CD4-positive, alpha-beta T cell (primary cell): ENCODE measurements at places on chromosomes 11 and 22.

DNA sequence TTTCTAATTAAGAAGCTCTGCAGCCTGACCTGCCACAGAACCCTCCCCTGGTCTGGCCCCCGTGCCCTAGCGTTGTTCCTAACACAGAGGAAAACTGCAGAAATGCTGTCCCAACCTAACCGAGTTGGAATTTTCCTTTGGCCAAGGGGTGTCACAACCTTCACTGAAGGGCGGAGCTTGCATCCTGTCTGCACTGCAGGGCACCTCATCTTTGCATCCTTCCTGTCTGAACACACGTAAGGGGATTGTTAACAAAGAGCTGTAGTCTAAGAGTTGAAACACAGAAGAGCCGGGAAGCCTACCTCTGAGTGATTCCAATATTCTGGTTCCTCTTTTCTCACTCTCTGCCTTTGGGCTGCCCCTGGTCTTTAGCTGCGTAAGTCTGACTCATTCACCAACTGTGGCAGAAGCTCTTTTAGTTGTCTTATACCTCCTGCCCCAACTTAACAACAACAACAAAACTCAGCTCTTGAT is 1.6 kb downstream of the DIXDC1 start:
- DNase-seq, result no peak
- H3K27me3 ChIP-seq, result no peaks in the 10 kb centered on the region
- no peak overlapping the region for H3K4me3 ChIP-seq

GRCh38 chr22:43256569-43256968 is 69.6 kb upstream of the TTLL12 start:
- no peak overlapping the region for H3K27ac ChIP-seq
- DNase-seq, result no peak
- no peaks in the 10 kb centered on the region for H3K27me3 ChIP-seq
- no peak overlapping the region for H3K4me3 ChIP-seq
- H3K36me3 ChIP-seq, result no peaks in the 10 kb centered on the region

DNA sequence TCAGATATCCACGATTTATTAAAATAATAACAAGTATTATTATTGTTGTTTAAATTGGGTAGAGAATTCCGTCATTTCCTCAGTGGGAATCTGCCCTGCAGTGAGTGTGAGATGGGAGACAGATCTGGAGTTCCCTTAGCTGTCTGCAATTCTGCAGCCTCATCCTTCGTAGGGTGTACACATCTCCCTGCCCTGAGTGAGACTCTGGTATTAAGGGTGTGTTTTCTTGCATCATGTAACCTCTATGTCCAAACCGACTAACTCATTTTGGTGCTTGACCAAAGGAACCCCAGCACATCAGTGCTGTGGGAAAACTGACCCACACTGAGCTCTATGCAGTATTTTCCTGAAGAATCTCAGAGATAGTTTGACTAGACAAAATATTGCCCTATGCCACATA is 157.6 kb downstream of the LDLRAD3 start:
- H3K4me1 ChIP-seq, result no peaks in the 10 kb centered on the region
- H3K4me3 ChIP-seq, result no peak overlapping the region
- H3K36me3 ChIP-seq, result no peaks in the 10 kb centered on the region
- no peak overlapping the region for H3K27ac ChIP-seq

DNA sequence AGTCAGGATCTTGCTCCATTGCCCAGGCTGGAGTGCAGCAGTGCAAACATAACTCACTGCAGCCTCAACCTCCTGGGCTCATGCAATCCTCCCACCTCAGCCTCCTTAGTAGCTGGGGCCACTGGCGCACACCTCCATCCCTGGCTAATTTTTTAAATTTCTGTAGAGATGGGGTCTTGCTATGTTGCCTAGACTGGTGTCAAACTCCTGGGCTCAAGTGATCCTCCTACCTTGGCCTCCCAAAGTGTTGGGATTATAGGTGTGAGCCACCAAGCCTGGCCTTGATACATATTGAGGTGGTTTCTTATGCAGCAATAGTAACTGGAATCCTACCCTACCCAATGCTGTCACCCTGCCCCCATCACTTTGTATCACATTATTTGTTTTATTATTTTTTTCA is 32.4 kb downstream of the SCUBE1 start:
- no peak for DNase-seq
- H3K4me3 ChIP-seq, result no peak overlapping the region
- H3K27ac ChIP-seq, result no peak overlapping the region
- H3K27me3 ChIP-seq, result no peaks in the 10 kb centered on the region
- H3K36me3 ChIP-seq, result no peaks in the 10 kb centered on the region

DNA sequence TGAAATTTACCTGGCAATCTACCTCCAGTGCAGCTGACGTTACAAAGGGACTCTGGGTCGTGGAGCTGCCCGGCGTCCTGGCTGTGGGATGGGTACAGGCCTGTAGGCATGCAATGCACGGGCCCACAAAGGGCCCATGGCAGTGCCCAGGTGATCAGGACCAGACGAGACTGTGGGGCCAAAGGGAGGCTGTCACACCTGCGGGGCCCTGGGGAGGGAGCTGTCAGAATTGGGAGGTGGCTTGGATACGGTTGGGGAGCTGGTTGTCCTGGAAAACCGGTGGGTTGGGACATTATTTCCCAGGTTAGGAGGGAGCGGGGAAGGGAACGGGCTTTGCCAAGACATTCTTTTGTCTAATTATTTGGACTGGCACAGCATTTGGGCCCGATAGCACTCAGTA is 958.5 kb downstream of the BRD1 start:
- no peak overlapping the region for H3K27ac ChIP-seq
- no peaks in the 10 kb centered on the region for H3K27me3 ChIP-seq
- H3K4me3 ChIP-seq, result no peak overlapping the region
- H3K4me1 ChIP-seq, result no peaks in the 10 kb centered on the region

- H3K36me3 ChIP-seq, result no peaks in the 10 kb centered on the region
- H3K4me3 ChIP-seq, result no peak overlapping the region
- H3K4me1 ChIP-seq, result no peaks in the 10 kb centered on the region
- no peaks in the 10 kb centered on the region for H3K27me3 ChIP-seq
Observed at GRCh38 chr11:127709960-127710359, 709.4 kb upstream of the KIRREL3 start.

DNA sequence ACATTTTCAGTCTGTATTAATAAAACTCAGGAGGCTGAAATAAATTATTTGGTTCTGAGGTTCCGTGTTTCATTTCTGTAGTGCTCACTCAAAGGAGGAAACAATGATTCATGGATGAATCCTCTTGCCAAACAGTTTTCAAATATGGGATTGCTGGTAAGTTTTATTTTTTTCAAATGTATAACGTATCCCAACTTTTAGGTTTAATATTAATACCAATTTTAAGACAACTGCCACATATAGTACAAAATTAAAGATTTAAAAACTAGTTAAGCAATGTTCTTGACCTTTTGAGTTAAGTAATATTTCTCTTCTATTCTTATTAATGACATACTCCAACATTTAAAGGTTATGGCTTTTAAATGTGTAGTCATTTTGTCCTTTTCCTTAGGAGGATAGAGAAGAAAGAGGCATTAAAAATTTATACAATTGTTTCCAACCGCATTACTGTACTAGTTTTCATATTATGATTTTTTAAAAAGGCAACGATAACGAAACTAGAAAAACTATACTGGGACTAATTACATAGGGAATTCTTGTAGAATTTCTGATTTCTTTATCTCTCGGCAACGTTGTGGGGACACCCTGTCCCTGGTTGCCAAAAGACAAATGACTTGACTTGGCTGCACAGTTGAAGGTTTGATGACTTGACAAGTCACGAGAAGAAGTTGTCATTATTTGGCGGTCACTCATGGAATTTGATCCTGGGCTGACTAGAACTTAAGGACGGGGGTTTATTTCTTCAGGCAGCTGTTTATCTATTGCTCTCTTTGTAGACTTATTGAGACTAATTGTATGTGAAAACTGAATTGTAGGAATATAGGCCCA is 69.1 kb upstream of the ADSL start:
- no peak for DNase-seq
- peak overlapping the region; percentile 49 for H3K27ac ChIP-seq
- H3K27me3 ChIP-seq, result no peaks in the 10 kb centered on the region

- peaks cover 12% of the 10 kb centered on the region for H3K4me1 ChIP-seq
- peaks cover 3% of the 10 kb centered on the region for H3K36me3 ChIP-seq
- H3K27ac ChIP-seq, result peak overlapping the region; percentile 87
- peak; percentile 53 for DNase-seq
- no peaks in the 10 kb centered on the region for H3K27me3 ChIP-seq
- peak overlapping the region; percentile 95 for H3K4me3 ChIP-seq
Observed at GRCh38 chr11:95067039-95067840, 521 bp downstream of the SRSF8 start.

DNA sequence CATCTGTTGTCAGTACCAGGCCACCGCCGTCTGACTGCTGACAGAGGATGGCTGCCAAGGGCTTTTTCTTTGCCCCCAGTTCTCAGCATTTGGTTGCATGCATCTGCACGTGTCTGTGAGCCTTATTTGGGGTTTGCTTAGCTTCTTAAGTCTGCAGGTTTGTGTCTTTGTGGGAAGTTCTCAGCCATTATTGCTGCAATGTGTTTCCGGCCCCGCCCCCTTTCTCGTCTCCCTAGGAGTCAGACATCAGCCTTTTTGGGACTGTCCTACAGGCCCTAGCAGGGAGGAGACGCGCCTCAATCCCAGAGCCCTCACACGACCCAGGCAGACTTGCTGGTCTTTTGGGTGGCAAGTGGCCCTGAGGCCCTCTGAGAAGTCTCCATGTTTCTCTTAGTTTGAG is 8.0 kb downstream of the MOB2 start:
- H3K27me3 ChIP-seq, result no peaks in the 10 kb centered on the region
- no peak overlapping the region for H3K27ac ChIP-seq
- peaks cover 69% of the 10 kb centered on the region for H3K36me3 ChIP-seq
- no peaks in the 10 kb centered on the region for H3K4me1 ChIP-seq
- DNase-seq, result no peak

GRCh38 chr22:22753526-22754267 is 109.3 kb downstream of the GGTLC2 start:
- H3K4me1 ChIP-seq, result peaks cover 55% of the 10 kb centered on the region
- H3K27me3 ChIP-seq, result no peaks in the 10 kb centered on the region
- H3K4me3 ChIP-seq, result no peak overlapping the region
- no peak overlapping the region for H3K27ac ChIP-seq

DNA sequence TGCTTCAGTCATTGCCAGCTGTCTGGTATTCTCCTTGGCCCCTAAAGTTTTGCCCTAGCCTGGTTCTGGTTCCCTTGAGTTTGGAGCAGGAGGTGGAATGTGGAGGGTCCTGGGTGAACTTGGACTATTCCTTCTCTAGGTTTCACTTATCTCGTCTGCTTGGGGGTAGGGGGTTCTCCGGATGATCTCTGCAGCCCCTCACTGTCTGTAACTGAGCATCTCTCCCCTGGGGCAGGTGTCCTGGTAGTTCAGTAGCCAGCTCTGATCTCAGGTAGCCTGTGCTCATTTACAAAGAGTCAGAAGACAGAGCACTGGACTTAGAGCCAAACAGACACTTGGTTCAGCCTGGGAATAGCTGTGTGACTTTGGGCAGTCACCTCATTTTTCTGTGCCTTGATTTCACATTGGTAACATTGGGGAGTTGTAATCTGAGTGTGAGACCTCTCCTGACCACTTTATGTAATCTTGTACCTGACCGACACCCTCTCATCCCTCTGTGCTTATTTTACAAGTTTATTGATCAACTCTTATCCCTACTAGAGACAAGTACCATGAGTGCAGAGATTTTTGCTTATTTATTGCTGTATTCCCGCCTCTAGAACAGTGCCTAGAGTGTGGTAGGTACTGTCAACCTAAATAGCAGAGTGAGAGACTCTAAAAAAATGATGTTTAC is 804 bp downstream of the CCDC134 start:
- DNase-seq, result no peak
- peaks cover 36% of the 10 kb centered on the region for H3K4me1 ChIP-seq
- peak overlapping the region; percentile 77 for H3K27ac ChIP-seq
- no peaks in the 10 kb centered on the region for H3K27me3 ChIP-seq
- peak overlapping the region; percentile 80 for H3K4me3 ChIP-seq

DNA sequence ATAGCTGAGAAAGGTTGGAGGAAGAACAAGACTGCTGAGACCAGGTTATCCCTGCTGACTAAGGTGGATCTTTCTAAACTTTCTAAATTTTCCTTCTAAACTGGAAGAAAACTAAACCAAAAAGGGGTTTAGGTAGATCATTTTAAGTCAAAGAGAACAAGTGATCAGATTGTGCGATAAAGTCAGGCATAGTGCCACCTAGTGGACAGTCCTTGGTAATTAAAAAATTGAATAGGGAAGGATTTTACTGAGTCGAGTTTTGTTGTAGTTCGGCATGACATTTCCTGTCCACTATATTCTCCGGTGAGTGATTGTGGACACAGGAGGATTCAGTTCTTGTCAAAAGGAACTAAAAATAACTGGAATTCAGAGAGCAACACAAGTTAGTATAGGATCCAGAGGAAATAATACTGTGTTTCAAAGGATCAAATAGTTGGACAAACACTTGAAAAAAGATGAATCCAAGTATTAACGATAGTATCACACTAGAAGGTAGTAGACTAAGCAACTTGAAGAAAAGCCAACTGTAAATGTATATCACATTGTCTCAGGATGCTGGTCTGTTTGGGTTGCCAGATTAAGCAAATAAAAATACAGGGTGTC is 1236.4 kb downstream of the FAM181B start:
- H3K4me3 ChIP-seq, result no peak overlapping the region
- DNase-seq, result peak; percentile 11
- no peaks in the 10 kb centered on the region for H3K4me1 ChIP-seq
- no peaks in the 10 kb centered on the region for H3K36me3 ChIP-seq
- H3K27ac ChIP-seq, result no peak overlapping the region

GRCh38 chr11:20544603-20545237 is 54.7 kb upstream of the SLC6A5 start:
- H3K27me3 ChIP-seq, result no peaks in the 10 kb centered on the region
- H3K4me1 ChIP-seq, result no peaks in the 10 kb centered on the region
- no peaks in the 10 kb centered on the region for H3K36me3 ChIP-seq
- no peak for DNase-seq

DNA sequence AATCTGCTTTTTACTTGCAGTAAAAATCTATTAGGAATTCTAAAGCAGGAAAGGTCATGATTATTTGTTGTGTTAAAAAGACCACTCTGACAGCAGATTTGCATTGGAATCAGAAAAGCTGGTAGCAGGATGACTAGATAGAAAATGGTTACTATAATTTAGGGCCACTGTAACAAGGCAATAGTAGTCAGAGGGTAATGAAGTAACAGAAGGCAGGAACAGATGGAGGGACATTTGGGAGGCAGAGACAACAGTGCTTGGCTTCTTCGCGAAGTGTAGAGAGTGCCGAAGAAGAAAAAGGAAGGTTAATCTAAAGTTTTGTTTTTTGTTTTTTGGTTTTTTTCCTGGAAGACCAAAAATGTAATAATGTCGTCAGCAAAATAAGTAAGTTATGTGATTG is 129.8 kb upstream of the SLC5A12 start:
- DNase-seq, result no peak
- no peak overlapping the region for H3K27ac ChIP-seq
- no peaks in the 10 kb centered on the region for H3K27me3 ChIP-seq

GRCh38 chr11:130068546-130068985 is 1.1 kb upstream of the APLP2 start:
- no peak for DNase-seq
- H3K36me3 ChIP-seq, result no peaks in the 10 kb centered on the region
- peak overlapping the region; percentile 64 for H3K4me3 ChIP-seq
